ENCODE measurements at places on chromosomes 1 and 21.

DNA sequence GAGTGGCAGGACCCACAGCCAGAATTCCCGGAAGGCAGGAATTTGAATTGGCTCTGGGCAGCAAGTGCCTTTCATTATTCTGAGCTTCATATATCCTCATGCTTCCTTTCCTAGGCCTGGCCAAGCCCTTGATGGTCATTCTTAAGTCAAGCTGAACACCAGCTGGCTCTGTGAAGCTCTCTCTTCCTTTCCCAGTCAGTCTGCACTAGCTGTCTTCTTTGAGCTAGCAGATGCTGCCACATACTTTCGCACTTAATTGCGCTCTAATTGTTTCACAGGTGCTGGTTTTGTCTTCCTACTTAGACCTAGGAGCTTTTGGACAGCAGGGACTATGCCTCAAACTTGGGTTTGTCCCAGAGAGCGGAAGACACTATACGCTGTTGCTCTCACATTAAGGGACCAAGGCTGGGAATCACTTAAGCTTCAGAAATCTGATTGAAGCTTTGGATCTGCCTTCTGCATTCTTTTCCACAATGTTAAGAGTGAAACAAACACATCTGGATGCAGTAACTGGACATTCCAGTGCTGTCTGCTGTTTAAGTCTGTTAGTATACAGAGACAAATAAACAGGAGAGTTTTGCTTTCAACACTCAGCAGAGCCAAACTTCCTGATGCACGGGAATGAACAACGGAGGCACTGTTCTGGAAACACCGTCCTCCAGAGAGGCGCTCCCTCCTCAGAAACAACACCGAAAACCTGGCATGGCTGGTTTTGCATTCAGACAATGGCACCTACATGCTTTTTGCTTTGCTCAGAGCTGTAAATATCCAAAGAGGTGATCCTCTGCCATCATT lies 2.2 kb downstream of the TLR5 start:
- DNase-seq, result no peak

- peak; percentile 40 for DNase-seq
Observed at GRCh38 chr1:183069562-183070216, 46.5 kb downstream of the LAMC1 start.

- DNase-seq, result no peak
Observed at GRCh38 chr1:44543064-44543744, 131.1 kb downstream of the TMEM53 start.

GRCh38 chr1:182337736-182338571 lies 53.6 kb downstream of the GLUL start:
- DNase-seq, result peak; percentile 28

- no peak for DNase-seq
Observed at GRCh38 chr21:42780617-42781016, 98.7 kb downstream of the WDR4 start.

DNA sequence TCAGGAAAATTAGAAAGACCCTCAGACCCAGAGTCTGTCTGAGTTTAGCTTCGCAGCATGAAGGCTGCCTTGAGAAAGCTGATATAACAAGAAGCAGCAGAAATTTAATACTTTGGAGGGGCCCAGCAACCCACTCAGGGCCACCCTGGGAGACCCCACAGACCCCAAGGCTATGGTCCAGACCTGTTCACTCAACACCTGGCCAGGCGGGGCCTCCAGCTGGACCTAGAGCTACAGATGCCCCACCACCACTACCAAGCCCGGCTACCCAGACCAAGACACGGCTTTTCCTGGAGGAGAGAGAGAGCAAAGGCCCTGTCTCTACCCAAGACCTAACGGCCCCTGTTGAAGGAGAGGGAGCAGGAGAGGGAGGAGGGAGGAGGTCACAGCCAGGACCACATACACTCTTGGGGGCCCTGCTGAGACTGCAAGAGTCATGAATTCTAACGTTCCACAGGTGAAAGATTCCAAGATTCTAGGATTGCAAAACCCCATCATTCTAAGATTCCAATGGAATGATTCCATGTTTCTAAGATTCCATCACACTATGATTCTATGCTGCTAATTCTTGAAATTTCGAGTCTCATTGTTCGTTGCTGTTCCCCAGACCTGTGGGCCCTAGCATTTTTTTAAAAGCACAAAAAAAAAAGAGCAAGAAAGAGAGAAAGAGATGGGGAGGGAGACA lies 53.2 kb downstream of the LACTBL1 start:
- DNase-seq, result peak; percentile 34

DNA sequence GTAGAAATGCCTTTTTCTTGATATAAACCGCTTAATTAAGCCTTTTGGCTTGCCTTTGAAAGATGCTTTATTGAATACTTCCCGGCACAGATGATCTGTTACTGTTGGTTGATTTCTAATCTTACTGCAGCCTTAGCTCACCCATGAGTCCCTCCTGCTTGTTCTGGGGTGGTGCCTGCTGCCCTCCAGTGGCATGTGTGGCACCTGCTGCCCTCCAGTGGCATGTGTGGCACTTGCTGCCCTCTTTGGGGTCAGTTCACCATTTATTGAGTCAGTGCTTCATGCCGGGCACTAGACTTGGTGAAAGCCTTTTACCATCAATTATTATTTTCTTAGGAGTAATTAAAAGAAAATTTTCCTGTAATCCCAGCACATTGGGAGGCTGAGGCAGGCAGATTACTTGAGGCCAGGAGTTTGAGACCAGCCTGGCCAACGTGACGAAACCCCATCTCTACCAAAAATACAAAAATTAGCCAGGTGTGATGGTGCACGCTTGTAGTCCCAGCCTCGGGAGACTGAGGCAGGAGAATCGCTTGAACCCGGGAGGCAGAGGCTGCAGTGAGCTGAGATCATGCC lies 54.3 kb downstream of the ADARB1 start:
- peak; percentile 80 for DNase-seq

DNA sequence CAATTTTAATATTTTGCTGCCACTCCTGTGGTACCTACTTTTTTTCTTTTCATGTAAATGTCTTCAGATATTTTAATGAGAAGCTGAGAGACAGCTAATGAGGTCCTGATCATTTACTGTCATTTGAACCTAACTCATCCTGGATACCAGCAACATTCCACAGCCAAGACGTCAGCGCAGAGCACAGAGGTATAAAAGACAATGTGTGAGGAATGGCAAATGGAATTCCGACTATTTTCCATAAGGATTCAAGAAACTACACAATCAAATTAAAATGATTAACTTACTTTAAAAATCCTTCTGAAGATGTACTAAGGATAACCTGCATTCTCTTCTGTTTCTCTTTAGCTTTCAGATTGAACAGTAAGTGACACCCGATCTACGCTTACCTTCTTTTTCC lies 38.8 kb downstream of the HEATR1 start:
- DNase-seq, result peak; percentile 37

- DNase-seq, result no peak
Observed at GRCh38 chr1:161378014-161378413, 10.3 kb upstream of the CFAP126 start.

DNA sequence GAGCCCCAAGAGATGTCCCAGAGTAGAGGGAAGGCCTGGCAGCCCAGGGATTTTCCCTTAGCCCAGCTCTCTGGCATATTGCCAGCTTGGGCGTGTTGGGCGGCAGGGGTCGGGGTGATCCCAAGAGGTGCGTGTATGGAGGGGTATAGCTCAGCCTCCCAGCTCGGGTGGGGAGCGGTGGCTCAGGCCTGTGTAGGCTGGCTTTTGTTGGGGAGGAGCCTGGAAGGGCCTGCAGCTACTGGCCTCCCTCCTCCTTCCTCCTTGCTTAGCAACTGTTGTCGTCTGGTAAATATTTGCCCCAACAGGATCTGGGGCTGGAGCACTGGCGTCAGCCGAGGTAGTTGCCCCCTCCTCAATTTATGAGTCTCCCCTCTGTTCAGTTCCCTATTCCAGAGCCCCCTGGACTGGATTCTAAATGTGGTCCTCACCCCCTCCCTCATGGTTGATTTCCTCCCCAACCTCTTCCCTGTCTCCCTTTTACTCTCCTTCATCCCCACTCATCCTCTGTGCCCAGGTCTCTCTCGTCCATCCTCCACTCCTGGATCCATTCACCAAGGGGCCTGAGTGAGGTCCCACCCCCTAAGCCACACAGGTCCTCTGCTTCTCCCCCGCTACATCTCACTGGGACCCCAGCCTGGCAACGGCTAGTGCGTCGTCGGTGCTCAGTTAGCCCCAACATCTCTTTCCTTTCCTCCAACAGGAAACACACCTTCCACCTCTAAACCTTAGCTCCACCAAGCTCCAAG lies 10.3 kb upstream of the LMNA start:
- DNase-seq, result peak; percentile 91

Measured in EH (cell line).